ENCODE measurements at places on chromosomes 6 and 20.

GRCh38 chr6:32973144-32974015 is 5.0 kb downstream of the BRD2 start:
- DNase-seq = no peak

- DNase-seq = no peak
Observed at GRCh38 chr20:4043796-4044195, 28.4 kb upstream of the RNF24 start.

DNA sequence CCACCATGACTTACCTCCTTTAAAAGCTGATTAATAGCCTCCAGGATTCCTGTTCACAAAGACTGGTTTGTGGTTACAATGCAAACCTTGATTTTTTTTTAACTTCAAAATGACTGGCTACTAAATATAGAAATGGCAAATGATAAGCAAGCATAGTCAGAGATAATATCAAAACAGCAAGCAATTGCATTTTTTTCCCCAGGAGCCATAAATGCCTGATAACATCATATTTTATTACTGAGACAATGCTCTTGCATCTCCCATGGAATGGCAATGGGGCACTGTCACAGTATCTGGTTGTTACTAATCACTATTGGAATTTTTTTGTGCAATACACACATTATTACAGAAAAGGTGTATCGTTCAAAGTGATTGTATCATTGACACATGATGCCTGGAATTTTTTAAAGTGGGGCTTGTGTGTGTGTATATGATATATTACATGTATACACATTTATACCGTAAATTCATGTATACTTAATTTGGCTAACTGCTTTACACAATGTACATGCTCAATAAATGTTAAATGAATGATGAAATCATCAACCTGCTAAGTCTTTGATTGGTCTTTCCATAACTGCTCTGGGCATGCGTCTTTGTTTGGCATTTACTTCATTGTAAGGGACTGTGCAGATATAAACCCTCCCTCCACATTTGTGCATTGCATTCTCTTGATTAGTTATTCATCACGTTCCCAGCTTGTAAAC is 980 bp upstream of the SALL4 start:
- DNase-seq = no peak

DNA sequence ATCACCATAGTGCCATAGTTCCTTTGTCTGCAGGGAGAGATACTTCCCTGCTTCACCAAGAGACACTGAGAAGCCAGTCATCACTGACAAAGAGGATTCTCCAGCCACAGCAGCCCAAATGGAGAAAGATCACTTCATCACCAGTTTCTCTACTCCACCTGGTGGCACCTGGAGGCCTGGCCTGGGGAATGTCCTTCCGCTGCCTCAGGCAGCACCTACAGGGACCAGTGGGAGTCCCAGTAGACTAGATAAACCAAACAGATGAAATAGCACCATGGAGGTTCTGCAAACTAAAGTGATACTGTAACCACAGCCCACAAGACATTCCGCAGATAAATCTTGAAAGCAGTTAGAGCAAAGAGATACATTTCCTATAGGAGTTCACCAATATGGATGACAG is 266.5 kb downstream of the C6orf118 start:
- peak; percentile 6 for DNase-seq

GRCh38 chr6:86856937-86857563 is 80.3 kb upstream of the HTR1E start:
- DNase-seq = no peak

GRCh38 chr6:166267526-166267925 is 40.7 kb downstream of the PRR18 start:
- DNase-seq = no peak

DNA sequence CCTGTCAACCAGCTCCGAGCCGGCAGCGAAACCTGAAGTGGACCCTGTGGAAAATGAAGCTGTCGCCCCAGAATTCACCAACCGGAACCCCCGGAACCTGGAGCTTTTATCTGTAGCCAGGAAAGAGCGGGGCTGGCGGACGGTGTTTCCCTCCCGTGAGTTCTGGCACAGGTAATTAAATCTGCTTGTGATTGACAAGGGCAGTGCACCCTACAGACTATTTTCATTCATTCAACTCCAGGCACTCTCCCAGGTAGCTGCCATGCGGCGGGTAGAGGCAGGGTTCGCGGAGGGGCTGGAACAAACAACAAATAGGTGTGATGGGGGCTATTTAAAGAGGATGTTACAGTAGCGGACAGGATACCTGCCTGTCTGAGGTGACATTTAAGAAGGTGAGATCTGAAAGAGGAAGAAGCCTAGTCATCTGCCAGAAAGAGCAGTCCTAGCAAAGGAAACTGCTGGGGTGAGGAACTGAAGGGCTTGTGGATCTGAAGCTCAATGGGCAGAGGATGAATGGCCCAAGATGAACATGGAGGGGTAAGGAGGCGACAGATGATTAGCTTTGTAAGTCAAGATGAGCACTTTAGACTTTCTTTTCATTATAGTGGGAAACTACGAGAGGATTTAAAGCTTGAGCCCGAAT is 810 bp downstream of the MRPL18 start:
- DNase-seq = peak; percentile 47

Measured in ELF-1 (cell line).